ENCODE measurements at places on chromosomes 7 and 10. TPM values are rescaled to one million over a fixed set of nuclear protein-coding genes. Genes with fewer than 3 reads are reported as not detected.

DNA sequence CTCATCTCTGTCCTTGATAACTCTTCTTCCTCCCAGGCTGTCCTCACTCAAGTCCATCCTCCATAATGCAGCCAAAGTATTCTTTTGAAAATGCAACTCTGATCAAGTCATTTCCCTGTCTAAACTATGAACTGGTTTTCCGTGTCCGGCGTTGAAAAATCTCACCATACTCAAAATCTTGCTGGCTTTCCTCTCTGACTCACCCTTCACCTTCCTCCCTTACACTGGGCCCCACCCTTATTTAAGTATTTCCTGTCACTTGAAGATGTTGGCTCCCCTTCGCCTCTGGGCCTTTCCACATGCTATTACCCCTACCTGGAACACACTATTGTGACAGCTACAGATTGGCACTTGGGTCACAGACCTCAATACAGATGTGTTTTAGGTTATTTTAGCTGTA is 515.6 kb downstream of the INHBA start:
- DNase-seq, result no peak

- no peak for DNase-seq
Observed at GRCh38 chr10:71715026-71715425, 4.6 kb downstream of the C10orf105 start.

DNA sequence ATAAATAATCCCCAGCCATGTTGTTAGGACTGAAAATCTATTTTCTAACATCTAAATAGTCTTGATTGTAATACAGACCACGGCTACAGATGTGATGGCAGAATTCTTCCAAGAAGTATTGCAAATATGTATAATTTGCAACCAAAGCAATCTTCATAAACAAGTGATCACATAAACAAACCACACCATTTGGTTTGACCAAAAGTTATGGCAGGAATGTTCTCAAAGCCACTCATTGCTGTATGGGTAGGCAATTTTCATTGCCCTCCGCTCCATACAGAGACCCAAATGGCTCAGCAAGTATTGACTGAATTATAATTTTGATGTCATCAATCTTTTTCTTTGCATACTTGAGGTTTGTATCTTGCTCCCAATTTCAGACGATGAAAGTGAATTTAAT is 19.0 kb upstream of the RHOBTB1 start:
- DNase-seq, result no peak

GRCh38 chr10:103111918-103112877 is 80.9 kb downstream of the NT5C2 start:
- no peak for DNase-seq

DNA sequence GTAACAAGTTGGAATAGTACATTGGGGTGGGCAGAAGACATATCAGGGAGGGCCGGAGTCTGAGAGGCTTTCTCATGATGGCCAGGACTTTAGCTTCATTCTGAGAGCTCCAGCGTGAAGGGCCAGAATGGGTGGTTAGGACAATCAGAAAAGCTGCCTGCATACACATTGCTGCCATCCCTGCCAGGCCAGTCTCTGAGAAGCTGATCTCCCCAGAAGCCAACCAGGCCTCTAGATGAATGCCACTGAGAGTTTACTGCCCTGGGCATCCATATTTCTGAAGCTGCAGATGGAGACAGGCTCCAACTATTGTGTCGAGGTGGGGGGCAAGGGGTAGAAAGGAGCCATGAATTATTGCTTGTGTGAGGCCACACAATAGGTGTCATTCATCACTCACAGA is 32.0 kb upstream of the ARHGAP22 start:
- DNase-seq, result no peak

- DNase-seq, result no peak
Observed at GRCh38 chr10:128963211-128964099, 503.6 kb upstream of the MGMT start.

The TAS2R5 gene
- total RNA-seq, result 2.8 TPM

DNA sequence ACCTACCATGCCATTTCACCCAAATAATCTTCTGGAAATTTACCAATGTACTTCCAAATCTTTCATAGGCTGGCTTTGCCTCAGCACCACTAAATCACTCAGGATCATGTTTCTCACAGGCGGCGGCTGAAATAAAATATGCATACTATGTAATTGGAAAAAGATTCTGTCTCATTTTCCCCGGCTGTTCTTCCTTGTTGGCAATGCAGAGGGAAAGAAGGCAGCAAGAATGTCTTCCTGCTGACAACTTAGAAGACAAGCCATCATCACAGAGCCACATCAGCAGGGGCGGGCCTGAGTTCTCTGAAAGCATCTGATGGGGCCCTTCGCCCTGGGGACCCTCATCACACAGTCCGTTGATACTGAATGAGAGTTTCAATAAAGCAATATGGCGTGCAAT is 39.2 kb upstream of the COL1A2 start:
- peak; percentile 96 for DNase-seq

The MKRN1 gene
- 75.2 TPM for total RNA-seq

Data from skin of body (tissue), 3 donors.